ENCODE measurements at places on chromosomes 12 and 14.

DNA sequence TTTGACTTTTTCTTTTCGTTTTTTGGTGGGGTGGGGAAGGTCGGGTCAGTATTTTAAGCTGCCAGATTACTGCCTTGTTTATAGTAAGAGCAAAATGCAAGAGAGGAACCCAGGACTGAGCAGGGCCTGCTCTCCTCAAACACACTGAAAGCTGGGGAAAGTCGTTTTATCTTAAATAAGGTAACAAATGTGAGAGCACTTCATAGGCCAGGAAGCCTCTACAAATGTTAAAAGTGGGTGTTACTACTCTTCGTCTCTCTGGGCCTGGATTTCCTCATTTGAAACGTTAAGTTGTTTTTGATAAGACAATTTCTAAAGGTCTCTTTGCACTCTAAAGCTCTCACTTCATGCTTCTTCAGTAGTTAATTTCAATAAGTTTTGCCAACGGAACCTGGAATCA is 33.8 kb downstream of the PLEKHG7 start:
- DNase-seq = no peak

DNA sequence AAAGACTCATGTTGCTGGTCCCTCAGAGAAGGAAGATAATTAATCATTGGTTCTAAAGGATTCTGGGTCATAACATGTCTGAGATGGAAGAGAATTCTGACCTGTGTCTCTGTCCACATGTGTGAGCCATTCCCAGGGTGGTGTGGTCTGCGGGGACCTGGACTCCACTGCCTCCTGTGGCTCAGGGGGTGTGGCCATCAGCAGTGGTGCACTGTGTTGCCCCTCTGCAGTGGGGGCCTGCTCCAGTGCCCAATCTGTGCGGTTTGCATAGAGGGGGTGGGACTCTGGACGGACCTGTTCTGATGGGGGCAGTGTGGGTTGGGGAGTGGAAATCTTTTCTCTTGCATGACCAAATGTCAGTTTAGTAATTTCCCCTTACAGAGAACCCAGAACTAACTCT is 13.5 kb downstream of the KRT85 start:
- DNase-seq = no peak

DNA sequence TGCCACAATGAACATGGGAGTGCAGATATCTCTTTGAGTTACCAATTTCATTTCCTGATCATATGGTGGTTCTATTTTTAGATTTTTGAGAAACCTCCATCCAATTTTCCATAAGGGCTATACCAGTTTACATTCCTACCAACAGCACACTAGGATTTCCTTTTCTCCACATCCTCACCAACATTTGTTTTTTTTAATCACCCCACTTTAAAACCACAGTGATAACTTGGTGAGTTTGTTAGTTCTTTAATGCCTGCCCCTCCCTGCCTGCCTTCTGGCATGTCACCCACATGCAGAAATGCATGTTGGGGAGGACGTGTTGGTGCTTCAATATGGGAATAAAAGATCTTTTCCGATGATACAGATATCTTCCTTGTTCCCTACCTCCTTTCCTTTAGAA is 167.9 kb downstream of the CAND1 start:
- no peak for DNase-seq

DNA sequence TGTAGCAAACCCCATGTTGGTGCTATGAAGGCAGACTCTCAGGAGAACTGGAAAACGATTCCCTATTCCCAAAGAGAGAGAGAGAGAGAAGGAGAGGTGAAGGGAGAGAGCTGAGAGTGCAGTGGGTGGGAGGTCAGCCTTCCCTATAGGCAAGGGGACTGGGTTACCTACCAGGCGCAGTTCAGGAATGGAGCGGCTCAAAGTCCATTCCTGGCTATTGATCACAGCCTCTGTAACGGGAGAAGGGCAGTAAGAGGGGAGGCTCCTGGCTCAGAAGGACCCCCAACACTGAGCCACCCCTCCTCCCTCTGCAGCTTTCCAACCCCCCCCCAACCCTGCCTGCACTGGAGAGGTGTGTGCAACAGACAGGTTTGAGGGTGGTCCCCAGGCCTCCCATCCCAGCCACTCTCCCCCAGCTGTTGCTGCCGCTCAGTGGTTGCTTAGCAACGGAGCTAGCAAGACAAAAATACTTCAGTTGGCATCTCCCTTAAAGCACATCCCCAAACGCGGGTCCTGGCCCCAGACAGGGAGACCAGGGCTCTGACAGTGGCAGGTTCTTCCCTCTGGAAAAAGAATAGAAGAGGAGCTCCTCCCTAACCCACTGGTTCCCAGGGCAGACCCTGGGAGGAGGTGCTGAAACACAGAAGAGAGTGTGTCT is 3.2 kb downstream of the AGAP2 start:
- DNase-seq = no peak

GRCh38 chr12:1884651-1885050 is 33.8 kb downstream of the CACNA2D4 start:
- DNase-seq = no peak

DNA sequence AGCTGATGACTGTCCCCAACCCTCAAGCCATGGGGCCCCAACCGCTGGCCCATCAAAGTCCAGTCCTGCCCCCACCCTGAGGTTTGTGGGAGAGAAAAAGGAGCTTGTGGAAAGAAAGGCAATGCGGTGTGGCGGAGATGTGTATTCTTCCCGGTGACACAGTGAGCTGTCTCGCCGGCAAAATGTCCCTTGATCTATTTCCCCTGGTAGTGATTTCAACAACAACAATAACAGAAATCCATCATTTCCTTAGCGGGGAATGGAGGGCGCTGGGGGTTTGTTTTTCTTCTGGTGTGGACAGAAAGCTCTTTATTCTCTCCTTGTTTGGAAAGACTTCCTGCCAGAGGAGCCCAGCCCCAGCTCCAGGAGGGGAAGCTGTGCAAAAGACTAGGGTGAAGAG is 93.7 kb upstream of the LHX5 start:
- no peak for DNase-seq

- DNase-seq = no peak
These were observed 240.6 kb downstream of the GXYLT1 start for GRCh38 chr12:41904041-41904440.

Measured in CD4-positive, alpha-beta T cell treated with Interleukin-17A for 4 hours (primary cell).